ENCODE measurements at places on chromosomes 4 and X. TPM values are rescaled to one million over a fixed set of nuclear protein-coding genes. Genes with fewer than 3 reads are reported as not detected.

- no peak for DNase-seq
Measured at GRCh38 chrX:118225711-118226428, 109.3 kb upstream of the KLHL13 start.

Gene SLC9A7
- 2.5 TPM for total RNA-seq

DNA sequence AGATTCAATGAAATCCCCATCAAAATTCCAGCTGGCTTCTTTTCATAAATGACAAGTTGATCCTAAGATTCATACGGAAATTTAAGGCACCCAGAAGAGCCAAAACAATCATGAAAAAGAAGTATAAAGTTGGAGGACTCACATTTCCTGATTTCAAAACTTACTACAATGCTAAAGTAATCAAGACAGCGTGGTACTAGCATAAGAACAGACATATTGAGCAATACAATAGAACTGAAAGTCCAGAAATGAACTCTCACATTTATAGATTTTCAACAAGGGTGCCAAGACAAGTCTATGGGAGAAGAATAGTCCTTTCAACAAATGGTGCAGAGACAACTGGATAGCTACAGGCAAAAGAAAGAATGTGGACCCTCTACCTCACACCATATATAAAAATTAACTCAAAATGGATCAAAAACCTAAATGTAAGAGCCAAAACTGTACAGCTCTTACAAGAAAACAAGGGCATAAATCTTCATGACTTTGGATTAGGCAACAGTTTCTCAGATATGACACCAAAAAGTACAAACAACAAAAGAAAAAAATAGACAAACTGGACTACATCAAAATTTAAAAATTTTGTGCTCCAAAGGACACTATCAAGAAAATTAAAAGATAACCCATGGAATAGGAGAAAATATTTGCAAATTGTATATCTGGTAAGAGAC, 28.5 kb downstream of the SASH3 start:
- no peak for DNase-seq

DNA sequence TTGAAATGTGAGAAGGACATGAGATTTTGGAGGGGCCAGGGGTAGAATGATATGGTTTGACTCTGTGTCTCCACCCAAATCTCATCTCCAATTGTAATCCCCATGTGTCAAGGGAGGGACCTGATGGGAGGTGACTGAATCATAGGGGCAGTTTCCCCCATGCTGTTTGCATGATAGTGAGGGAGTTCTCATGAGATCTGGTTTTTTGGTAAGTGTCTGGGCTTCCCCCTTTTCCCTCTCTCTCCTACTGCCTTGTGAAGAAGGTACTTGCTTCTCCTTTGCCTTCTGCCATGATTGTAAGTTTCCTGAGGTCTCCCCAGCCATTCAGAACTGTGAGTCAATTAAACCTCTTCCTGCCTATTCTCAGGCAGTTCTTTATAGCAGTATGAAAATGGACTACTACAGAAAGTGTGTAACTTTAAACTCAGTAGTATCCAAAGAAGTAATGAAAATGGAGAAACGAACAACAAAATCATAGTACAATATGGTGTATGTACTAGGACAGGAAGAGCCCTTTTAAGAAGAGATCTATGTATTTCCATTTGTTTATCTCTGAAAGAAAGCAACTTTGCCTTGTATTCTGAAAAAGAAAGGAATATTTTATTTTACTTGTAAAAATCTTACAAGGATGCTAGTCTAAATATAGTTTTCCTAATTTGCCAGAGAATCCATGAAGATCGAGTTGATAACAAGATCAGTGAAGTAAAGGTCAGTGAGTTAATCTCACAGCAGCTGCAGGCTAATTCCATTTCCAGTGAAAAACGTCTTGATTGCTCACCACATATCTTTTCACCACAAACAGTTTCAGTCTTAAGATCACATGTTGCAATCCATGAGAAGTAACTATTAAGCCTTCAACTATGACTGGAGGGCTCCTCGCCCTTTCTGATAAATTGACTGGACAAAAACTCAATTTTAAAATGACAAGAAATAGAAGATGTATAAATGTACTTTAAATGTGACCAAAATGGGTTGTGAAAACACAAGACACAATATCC, 20.5 kb downstream of the PKD2 start:
- no peak for DNase-seq

- no peak for DNase-seq
Measured at GRCh38 chrX:131063613-131064012, 5.5 kb downstream of the ARHGAP36 start.

GRCh38 chr4:93183576-93183975, 645.0 kb upstream of the ATOH1 start:
- no peak for DNase-seq

DNA sequence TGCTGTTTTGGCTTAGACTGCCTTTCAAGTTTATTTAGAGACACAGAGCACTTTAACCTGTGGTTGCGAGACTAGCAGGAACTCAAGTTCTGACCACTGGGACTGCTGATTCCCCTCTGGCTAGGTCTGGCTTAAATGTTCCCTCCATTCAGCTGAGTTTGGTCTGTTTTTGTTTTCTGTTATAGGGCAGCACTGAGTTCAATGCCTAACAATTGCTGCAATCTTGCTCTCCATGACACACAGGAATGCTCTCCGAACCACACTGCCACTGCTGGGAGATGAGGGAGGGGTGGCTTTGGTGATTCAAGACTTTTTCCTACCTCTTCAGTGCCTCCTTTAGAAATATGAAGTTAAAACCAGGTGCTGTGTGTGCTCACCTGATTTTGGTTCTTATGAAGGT, 106.3 kb upstream of the EOLA2 start:
- DNase-seq: no peak

Gene CSAG3
- total RNA-seq: not detected

Gene PABPC5
- total RNA-seq: 0.87 TPM

GRCh38 chrX:96483647-96484160, 200.9 kb upstream of the DIAPH2 start:
- no peak for DNase-seq

- no peak for DNase-seq
Measured at GRCh38 chrX:44922980-44923379, 50.0 kb downstream of the KDM6A start.

DNA sequence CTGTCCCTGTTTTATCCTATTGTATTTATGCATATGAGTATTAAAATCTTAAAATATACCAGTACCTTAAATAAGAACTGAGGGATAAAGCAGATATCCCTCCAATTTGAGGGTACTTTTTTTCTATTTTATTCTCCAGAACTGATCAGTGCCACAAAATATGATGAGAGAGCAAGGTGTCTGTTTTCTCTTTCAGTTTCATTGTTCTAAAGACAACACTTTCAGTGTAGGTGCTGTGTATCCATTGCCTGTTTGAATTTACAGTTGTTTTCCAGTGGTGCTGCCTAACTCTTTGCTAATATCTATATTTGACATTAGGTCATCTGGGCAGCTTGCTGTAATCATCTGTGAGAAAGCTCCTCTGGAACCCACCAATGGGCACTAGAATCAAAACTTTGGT, 394.7 kb downstream of the IL1RAPL1 start:
- no peak for DNase-seq

DNA sequence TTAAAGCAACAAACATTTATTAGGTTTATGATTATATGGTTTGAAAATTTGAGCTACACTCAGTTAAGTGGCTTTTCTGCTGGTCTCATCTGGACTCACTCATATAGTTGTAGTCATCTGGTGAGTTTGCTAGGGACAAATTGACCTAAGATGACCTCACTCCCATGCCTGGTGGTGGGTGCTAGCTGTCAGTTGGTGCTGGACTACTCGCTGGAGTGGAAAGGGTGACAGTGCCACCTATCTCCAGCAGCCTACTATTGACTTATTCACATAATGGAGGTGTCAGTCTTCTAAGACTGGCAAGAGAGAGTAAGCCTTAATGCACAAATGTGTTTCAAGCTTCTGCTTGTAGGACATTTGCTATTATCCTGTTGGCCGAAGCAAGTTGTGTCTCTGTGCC, 88.2 kb downstream of the TASL start:
- DNase-seq: no peak

- DNase-seq: no peak
Measured at GRCh38 chr4:146235654-146236177, 21.4 kb downstream of the REELD1 start.

GRCh38 chr4:128475597-128475996, 188.0 kb upstream of the PGRMC2 start:
- no peak for DNase-seq

- DNase-seq: no peak
Measured at GRCh38 chr4:2788101-2788500, 4.8 kb upstream of the SH3BP2 start.

GRCh38 chrX:136209016-136209738, 42.0 kb downstream of the MAP7D3 start:
- peak; percentile 73 for DNase-seq

GRCh38 chrX:70452143-70452733, 7.6 kb downstream of the DLG3 start:
- no peak for DNase-seq

Gene BGN
- 42.2 TPM for total RNA-seq

GRCh38 chr4:76206222-76206942, 7.2 kb downstream of the SCARB2 start:
- no peak for DNase-seq

- no peak for DNase-seq
Measured at GRCh38 chr4:70508801-70509200, 9.6 kb upstream of the AMTN start.

DNA sequence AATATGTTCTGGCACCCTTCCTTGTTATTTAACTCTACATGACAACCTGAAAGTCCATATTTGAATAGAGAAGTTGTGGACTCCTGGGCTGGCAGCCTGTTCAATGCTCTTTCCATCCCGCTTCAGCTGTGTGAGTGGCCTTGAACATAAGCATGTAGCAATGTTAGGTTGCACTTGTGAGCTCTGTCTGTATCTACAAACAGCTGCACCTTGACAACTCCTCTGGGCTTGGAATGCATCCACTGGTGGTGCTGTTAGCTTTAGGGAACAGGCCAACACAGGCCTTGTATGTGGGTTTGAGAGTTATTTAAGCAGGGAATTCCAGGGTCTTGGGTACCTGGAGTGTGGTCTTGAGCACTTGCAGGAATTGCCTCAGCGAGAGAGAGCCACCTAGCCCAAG, 141.2 kb downstream of the DTHD1 start:
- DNase-seq: no peak

Gene ETDA
- not detected for total RNA-seq

DNA sequence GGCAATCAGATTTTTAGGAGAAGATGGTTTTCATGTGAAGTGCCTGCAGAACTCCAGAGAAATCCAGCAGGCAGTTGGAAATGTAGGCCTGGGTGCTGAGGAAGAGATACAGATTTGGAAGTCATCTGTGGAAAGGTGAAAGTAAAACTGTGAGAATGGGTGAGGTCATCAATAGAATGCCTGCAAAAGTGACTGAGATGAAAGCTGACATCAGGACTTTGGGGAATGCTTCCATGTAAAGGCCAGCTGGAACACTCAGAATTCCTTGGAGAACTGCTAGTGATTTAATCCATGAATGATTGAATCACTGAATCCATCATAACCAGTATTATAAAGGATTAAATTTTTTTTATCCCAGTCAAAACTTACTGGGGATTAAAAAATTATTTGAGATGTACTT, 124.5 kb upstream of the GIMD1 start:
- no peak for DNase-seq

Gene HPGD
- total RNA-seq: 1.1 TPM

- no peak for DNase-seq
Measured at GRCh38 chrX:3136161-3136961, 95.1 kb downstream of the ARSF start.

DNA sequence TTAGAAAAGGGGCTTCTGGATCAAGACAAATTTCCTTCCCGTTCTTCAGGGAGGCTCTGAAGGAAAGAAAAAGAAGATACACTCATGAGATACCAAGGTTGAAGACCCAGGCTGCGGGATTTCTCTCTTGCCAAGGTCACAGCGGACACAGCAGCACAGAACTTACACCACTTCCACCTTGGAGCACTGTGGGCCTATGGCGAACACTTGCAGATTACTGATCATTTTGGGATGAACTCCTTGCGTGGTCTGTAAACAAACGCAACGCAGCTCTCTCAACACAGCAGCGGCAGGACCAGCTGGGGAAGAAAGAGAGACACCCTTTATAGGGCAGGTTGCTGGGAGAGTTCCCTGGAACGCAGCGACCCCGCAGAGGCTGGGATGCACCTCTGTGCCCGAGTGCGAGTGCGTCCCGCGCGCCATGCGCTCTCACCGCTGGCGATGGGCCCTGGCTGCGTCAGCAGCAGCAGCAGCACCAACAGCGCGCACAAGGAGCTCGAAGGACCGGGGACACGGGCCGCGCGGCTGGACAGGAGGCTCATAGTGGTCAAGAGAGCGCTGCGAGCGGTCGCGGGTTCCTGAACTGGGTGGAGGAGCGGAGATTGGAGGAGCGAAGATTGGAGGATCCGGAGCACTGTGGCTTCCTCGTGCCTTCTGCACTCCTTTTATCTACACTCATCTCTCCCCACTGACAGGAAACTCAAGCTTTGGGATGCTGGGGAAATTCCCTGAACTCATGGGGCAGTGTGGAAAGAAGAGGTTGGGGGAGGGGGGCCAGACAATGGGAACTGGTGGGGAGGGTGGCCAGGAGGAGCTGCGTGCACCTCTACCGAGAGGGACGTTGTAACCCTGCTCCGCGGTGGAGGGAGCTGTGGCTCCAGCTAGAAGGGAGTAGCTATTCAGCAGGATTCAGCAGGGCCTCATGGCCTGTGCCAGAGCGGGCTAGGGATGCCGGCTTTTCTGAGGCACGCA, at the start of gene CXCL5:
CXCL5 (minus strand) TSS at position 638 of the 972 bp plus-strand sequence; CDS start at position 542, 96 bp downstream.
- DNase-seq: peak; percentile 68

- DNase-seq: no peak
Measured at GRCh38 chr4:74555231-74555630, 110.3 kb downstream of the AREG start.

Gene GPRASP1
- total RNA-seq: 4.1 TPM

- no peak for DNase-seq
Measured at GRCh38 chrX:41722816-41723618, 964 bp upstream of the GPR82 start.

Gene MBTPS2
- 8.3 TPM for total RNA-seq

DNA sequence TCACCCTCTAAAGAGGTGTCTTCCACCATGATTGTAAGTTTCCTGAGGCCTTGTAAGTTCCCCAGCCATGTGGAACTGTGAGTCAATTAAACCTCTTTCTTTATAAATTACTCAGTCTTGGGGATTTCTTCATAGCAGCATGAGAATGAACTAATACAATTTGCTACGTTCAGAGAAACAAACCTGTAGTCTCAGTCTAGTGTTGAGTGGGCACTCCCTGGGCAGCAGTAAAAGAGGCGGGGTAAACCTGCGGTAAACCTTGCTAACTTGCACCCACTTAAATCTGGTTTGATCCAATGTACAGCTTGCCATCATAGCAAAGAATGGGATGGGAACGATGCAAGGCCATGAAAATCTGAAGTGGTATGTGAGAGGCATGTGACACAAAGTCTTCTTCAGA, 22.4 kb downstream of the GRXCR1 start:
- DNase-seq: no peak
